ENCODE measurements at places on chromosomes 13 and 19.

- DNase-seq: peak; percentile 20
Observed at GRCh38 chr19:13262450-13262849, 112.2 kb downstream of the IER2 start.

GRCh38 chr13:104594806-104595205 lies 1528.6 kb upstream of the SLC10A2 start:
- no peak for DNase-seq

- no peak for DNase-seq
Observed at GRCh38 chr13:68417801-68418200, 1187.7 kb upstream of the PCDH9 start.

- DNase-seq: no peak
Observed at GRCh38 chr13:112137144-112137543, 70.2 kb downstream of the SOX1 start.

DNA sequence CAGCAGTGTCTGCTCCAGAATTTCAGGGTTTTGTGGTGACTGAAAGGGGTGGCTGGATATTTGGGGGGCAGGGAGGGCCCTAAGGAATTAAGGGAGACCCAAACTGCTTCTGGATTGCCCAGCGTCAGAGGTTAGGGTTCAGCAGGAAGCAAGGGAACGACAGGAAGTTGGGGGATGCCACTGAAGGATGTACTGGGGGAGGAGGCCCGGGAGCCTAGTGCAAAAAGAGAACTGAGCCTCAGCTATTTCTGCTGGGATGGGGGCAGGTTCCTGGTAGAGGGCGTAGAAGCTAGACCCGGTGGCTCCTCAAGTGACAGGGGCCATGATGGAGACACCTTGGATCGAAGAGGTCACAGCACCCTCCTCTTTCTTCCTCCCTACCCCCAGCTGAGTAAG lies 1.1 kb downstream of the CYP2S1 start:
- DNase-seq: no peak

- DNase-seq: no peak
Observed at GRCh38 chr19:56360841-56361240, 32.5 kb downstream of the ZNF582 start.

- DNase-seq: no peak
Observed at GRCh38 chr13:113077953-113078901, 27.4 kb upstream of the F7 start.

DNA sequence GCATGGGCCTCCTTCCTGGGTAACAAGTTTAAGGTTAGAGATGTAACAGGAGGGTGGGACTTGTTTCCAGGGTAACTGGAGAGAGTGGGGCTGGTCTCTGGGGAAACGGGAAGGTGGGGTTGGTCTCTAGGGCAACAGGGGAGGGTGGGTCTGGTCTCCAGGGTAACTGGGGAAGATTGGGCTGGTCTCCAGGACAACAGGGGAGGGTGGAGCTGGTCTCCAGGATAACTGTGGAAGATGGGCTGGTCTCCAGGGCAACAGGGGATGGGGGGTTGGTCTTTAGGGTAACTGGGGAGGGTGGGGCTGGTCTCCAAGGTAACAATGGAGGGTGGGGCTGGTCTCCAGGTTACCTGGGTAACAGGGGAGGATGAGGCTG lies 36.5 kb downstream of the SPTBN4 start:
- peak; percentile 91 for DNase-seq

GRCh38 chr13:24511816-24512196 lies 772 bp downstream of the PARP4 start:
- DNase-seq: no peak

- DNase-seq: no peak
Observed at GRCh38 chr13:70457474-70457873, 349.2 kb upstream of the KLHL1 start.

- no peak for DNase-seq
Observed at GRCh38 chr13:33446821-33447725, 161.5 kb upstream of the STARD13 start.

GRCh38 chr13:112447306-112447705 lies 71.2 kb downstream of the SPACA7 start:
- DNase-seq: no peak

GRCh38 chr13:112839356-112840105 lies 129.5 kb upstream of the MCF2L start:
- no peak for DNase-seq

- DNase-seq: peak; percentile 18
Observed at GRCh38 chr13:60612593-60612992, 215.6 kb downstream of the TDRD3 start.

DNA sequence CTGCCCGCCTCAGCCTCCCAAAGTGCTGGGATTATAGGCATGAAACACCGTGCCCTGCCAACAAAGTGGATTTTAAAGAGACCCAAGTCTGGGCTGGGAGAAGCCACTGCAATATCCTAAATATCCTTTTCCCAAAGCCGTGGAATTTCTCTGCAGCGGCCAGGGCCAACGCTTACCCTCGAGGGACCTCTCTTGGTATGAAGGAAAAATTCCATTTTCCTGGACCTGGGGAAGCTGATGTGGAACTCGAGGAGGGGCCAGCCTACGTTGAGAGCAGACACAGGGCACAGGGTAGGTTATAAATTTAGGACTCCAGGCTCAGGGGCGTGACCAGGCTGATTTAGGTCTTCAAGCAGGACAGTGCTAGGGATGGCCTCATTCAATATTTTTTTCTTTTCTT lies 17.7 kb upstream of the UPF1 start:
- DNase-seq: no peak

GRCh38 chr13:109568339-109568818 lies 218.0 kb downstream of the IRS2 start:
- no peak for DNase-seq

DNA sequence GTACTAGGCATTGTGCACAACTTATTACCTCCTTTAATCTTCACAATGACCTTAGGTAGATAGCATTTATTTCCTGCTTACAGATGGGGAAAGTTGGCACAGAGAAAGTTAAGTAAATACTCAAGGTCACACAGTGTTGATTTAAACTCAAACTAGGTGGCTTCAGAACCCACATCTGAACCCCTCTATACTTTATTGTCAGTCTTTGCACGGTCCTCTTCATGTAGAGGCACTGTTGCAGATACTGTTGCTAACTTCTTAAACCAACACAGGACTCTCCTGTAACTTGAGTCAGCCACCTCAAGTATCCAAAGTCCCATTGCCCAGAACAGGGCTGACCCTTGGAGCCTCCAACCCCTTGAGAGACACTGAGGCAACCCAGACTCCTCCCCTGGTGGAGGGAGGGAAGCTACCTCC lies 48.8 kb downstream of the FRY start:
- DNase-seq: no peak

GRCh38 chr19:31701146-31701545 lies 351.9 kb upstream of the TSHZ3 start:
- DNase-seq: no peak

- DNase-seq: no peak
Observed at GRCh38 chr13:19382111-19382510, 179.2 kb downstream of the TPTE2 start.

DNA sequence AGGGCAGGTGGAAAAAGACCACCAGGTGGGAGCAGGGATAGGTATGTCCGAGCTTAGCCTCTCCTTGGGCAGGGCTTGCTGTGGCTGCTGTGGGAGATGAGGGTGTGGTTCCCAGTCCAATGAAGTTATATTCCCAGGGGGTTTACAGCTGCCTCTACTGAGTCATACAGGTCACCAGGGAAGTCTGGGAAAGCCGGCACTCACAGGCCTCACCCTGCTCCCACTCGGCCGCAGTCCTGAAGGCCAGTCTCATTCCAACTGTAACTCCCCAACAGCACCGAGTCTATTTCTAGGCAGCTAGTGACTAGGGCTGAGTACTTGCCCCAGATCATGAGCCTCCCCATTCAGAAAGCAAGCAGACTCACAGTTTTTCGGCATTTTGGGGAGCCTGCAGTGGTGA lies 77.1 kb downstream of the FNDC3A start:
- DNase-seq: no peak

- DNase-seq: no peak
Observed at GRCh38 chr19:3746371-3747056, 15.0 kb downstream of the APBA3 start.

DNA sequence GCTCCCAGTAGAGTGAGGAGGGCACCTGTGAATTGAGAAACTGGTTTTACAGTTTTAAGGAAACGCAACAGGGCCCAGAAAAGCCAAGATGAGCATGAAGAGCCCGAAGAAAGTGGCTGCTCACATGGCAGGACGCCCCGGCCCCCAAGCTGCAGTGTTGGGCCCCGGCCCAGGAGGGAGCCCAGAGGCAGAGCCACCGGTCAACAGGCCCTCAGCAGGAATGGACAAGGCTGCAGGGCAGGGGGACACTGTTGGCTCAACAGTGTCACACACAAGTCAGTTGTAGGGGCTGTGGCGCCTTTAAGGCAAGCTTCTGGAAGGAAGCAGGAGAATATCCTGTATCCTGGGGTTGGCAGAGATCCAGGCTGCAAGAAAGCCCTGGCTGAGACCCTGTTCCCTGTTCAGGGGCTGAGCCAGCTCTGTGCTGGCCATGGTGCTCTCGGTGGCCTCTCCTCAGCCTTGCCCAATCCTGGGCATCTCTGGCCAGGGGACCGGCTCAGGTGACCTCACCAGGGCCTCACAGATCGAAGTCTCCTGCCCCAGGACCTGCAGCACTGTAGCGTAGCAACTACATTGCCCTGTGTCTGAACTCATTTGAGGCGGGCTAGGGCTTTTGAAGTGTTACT lies 28.0 kb downstream of the UPF1 start:
- no peak for DNase-seq

DNA sequence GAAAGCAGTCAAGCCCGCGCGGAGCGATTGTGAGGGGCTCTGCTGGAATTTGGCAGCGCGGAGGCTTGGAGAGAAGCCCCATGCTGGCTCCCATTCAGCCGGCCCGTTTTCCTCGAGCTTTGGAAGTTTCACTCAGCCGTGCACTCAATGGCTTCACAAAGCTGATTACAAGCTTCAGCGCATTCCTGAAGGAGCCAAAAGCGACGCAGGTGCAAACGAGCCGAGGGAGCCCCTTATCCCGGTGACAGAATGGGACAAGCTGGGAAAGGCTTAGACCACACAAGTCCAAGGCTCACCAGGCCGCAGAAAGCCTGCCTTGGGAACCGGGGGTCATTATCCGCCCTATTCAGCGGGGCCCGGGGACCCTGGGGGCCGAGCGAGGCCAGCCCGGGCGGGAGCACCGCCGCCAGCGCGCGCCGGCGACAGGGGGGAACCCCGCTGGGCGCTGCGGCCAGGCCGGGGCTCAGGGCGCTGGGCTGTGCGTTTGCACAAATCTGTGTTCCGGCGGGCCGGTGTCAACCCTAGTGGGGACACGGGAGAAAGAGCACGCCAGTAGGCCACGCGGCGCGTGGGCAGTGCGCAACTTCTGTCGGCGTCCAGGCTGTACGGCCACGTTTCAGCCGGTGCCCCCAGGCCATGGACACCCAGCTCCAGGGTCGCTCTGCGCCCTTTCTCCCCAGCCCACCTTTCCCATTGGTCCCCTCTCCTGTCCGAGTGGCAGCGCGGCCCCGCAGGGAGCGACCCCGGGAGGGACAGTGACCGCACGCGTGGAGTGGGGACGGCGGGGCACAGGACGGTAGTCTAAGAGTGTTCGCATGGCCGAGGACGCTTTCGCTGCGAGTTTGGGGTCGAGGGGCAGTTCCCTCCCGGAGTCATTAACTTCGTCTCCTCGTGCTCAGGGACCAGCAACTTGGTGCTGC lies 37.3 kb downstream of the SOX1 start:
- no peak for DNase-seq

DNA sequence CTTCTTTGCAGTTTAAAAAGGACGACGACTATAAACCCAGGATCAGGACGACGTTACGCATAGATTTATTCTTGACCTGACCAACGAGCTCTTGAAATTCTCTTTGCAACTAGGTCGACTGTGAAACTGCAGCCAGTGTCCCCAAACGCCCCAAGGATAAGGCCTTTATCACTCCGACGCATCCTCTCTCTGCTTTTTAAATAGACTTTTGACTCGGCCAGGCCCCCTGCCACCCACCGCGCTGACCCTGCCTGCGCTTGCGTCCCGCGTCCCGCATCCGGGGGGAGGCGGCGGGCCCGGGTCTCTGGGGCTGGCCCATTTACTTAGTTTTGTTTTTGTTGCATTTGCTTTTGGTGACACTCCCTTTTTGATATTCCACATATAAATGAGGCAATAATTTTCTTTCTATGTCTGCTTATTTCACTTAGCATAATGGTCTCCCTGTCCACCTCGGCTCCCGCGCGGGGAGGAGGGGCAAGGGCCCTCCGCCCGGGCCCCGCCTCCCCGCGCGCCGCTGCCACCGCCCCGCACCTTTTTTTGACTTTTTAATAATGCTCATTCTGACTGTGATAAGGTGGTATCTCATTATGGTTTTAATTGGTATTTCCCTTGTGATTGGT lies 17.4 kb downstream of the RB1 start:
- no peak for DNase-seq

- no peak for DNase-seq
Observed at GRCh38 chr19:45069056-45069455, 7.2 kb downstream of the ZNF296 start.

DNA sequence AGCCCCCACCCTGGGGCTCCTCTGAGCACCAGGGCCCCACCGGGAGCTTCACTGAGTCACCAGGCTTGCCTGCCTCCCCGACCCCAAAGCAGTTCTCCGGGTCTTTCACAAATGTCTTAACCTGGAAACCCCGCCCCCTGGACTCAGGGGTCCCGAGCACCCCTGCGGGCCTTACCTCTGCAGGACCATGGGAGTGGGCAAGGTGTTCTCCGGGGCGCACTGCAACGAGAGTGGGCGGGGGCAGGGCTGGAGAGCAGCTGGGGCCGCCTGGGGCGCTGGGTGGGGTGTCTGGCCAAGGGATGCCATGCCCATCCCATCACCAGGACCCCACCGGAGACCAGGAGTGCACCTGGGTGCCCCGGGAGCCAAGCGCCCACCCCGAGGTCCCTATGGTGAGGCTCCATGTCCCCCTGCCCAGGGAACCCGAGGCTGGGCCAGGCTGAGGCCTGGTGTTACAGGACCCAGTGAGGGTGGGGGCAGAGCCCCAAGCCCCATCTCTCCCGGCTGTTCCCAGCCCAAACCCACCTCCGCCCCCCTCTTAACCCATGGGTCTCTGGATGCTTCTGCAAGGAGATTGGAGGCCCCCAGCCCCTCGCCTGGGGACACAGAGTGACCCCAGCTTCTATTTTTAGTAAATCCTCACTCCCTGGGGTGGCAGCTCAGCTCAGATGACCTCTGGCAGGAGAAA lies 10.9 kb downstream of the MKNK2 start:
- no peak for DNase-seq

- no peak for DNase-seq
Observed at GRCh38 chr13:71312923-71313322, 554.1 kb downstream of the DACH1 start.

GRCh38 chr19:29501816-29502580 lies 23.8 kb upstream of the VSTM2B start:
- no peak for DNase-seq

- DNase-seq: no peak
Observed at GRCh38 chr19:38739440-38740256, 4.6 kb downstream of the CAPN12 start.

DNA sequence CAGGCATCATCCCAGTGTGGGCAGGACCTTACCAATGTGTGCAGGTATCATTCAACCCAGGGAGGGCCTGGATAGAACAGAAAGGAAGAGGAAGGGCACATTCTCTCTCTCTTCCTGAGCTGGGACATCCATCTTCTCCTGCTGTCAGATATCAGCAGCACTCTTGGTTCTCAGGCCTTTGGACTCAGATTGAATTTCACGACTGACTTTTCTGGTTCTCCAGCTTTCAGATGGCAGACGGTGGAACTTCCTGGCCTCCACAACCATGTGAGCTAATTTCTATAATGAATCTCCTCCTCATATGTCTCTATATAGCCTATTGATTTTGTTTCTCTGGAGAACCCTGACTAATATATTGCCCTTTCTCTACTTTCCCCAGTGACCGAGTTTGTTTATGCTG lies 77.3 kb downstream of the OLFM4 start:
- no peak for DNase-seq

GRCh38 chr13:83340170-83340569 lies 542.1 kb downstream of the SLITRK1 start:
- DNase-seq: no peak

GRCh38 chr13:88339271-88339741 lies 668.1 kb downstream of the SLITRK5 start:
- peak; percentile 18 for DNase-seq
